Sciatic nerve (tissue), 2 donors: ENCODE measurements at places on chromosomes 7 and 10.

GRCh38 chr10:97813311-97813710 is 36.3 kb upstream of the GOLGA7B start:
- DNase-seq: no peak

DNA sequence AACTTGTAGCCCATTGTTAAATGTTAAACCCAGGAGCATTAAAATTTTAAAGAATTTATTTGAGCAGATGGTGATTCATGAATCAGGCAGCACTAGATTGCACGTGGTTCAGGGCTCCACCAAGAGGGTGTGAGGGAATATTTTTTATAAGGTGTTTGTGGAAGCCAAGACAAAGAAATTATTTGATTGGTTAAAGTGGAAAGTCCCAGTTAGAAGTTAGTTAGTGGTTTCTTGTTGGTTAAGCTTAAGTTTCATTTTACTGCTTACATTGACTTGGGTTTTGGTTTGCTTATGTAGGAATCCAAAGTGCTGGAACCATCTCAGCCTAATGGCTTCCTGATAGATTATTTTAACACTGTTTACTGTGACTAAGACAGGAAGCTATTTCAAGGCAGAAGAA is 906.2 kb downstream of the LRMDA start:
- no peak for DNase-seq

DNA sequence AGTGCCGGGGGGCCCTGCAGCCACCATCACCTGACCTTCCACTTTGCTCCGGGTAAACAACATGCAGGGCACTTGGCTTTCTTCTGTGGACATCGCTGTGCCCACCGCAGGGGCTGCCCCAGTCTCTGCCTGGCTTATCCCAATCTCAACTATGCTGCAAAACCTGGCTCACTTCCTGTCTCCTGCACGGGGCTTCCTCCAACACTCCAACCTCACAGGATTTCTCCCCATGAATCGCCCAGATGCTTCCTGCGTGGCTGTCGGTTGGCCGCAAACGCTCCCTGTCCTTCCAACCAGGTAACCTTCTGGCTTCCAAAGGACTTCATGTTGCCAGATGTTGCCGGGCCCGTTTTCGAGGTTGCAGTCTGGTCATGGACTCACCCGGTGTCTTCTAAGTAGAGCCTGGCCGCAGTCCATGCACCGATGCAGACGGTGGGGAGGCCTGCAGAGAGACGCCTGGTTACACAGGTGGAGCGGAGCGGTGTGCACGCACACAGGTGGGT is 109.0 kb downstream of the VIPR2 start:
- DNase-seq: no peak

DNA sequence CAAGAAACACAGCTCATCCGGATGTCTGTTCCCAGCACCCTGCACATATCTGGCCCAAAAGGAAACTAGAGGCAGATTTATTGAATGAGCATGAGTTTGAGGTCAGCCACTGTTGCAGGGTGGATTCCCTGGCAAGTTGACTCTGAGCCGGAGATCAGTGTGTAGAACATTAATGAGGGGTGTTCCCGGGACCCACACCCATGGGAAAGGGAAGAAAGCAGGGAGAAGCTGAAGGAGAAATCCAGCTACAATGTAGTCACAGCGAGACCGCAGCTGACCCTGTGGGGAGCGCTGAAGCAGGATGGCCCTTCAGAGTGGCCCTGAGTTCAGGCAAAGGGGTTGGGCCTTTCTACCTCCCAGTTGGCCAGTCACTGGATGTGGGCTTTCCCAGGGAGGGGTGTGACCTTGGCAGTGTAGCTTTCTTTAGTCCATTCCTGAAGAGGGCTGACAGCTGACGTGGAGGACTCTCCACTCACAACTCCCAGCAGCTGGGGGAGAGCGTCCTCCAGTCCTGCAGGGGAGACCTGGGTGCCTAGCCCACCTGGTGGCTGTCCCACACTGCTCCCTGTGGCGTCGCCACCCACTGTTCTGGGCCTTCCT is 324.2 kb upstream of the ZMIZ1 start:
- DNase-seq: peak; percentile 67

DNA sequence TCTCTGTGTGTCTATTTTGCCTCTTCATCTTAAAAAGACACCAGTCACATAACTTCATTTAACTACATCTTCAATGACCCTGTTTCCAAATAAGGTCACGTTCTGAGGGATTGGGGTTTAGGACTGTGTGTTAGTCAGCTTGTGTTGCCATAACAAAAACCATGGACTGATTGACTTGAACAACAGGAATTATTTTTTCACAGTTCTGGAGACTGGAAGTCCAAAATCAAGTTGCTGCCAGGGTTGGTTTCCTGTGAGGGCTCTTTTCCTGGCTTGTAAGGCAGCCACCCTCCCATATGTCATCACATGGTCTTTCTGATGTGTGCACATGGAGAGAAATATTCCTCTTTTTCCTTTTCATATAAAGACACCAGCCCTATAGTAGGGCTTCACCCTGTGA is 55.3 kb downstream of the REEP3 start:
- DNase-seq: no peak

DNA sequence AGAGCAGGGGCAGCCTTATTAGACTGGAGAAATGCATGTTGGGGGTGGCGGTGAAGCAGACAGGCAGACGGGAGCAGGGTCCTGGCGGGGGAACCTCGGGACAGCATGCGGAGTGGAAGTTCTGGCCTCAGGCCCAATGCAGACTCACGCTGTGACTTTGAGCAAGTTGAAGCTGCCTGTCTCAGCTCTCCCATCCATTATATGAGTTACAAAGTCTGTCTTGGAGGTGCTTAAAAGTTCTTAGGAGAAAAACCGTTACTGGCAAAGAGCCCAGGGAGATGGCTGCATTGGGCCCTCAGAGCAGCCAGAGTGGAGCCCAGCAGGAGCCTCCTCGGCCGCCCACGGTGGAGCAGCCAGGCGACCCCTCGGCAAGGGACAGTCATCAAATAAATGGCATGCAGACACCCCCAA is 509.5 kb downstream of the PLXNA4 start:
- DNase-seq: no peak

- DNase-seq: no peak
Observed at GRCh38 chr7:97971120-97971989, 18.6 kb downstream of the OCM2 start.

- no peak for DNase-seq
Observed at GRCh38 chr7:128742206-128742605, 3.0 kb downstream of the CALU start.
